ENCODE measurements at places on chromosomes 4 and X. TPM values are rescaled to one million over a fixed set of nuclear protein-coding genes. Genes with fewer than 3 reads are reported as not detected.

GRCh38 chr4:87057835-87058355, 123.1 kb downstream of the AFF1 start:
- peaks cover 32% of the 10 kb centered on the region for H3K4me1 ChIP-seq
- H3K27ac ChIP-seq: no peak overlapping the region
- peaks cover 34% of the 10 kb centered on the region for H3K36me3 ChIP-seq

- H3K36me3 ChIP-seq: no peaks in the 10 kb centered on the region
- H3K4me1 ChIP-seq: no peaks in the 10 kb centered on the region
- no peaks in the 10 kb centered on the region for H3K27me3 ChIP-seq
- no peak overlapping the region for H3K4me3 ChIP-seq
- DNase-seq: no peak
- H3K27ac ChIP-seq: no peak overlapping the region
These were observed 99.4 kb upstream of the PGRMC2 start for GRCh38 chr4:128386761-128387599.

DNA sequence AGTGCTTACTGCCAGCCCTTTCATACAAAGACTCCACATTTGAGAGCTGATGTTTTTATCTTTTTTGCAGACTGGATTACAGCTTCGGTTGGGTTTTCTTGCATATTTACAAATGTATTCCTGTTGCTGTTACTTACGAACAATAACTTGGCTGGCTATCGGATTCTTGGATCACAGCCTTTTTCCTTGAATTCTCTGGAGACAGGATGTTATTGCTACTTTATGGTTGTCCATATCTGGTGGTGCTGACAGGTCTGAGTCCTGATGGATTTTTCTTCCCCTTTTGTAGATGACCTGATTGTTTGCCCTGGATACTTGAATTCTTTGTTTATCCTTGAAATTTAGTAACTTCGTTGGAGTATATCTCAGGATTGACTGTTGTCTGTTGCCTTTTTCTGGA, 77.7 kb downstream of the PDK3 start:
- DNase-seq: no peak
- no peak overlapping the region for H3K27ac ChIP-seq
- no peak overlapping the region for H3K4me3 ChIP-seq
- H3K36me3 ChIP-seq: peaks cover 9% of the 10 kb centered on the region
- H3K27me3 ChIP-seq: no peaks in the 10 kb centered on the region

- no peak overlapping the region for H3K27ac ChIP-seq
- H3K4me3 ChIP-seq: no peak overlapping the region
- no peaks in the 10 kb centered on the region for H3K27me3 ChIP-seq
These were observed 16.2 kb upstream of the GNRHR start for GRCh38 chr4:67770422-67770821.

DNA sequence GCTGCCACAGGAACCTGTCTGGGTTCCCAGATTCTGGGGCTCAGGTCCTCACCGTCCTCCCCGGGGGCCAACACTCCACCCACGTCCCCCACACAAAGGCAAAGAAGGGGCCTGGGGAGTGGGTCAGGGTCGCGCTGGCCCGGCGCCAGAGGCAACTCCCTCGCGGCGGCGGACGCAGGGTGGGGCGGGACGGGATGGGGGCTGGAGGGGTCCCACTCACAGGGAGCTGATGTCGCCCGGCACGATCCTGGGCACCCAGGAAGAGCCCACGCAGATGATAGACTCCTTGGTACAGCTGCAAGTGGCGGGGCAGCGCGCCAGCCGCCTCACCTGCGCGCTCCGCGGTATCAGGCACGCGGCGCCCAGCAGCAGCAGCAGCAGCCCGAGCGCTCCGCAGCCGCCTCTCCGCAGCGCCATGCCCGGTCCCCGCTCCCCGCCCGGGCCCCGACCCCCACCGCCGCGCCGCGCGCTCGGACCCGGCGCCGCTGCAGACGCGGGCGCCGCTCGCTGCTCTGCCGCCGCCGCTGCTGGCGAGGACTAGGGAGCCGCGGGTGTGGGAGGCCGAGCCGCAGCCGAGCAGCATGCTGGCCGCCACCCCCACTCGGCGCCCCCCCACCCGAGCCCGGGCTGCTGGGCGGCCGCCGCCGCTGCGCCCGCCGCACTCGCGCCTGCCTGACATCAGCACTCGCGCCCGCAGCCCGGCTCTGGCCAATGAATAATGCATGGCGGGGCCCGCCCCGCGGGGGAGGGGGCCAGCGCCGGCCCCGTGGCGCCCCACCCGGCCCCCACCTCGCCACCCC, at the start of gene LGI2:
Gene LGI2 (minus strand): TSS at position 670 of the 800 bp plus-strand sequence. CDS start 253 bp downstream, at position 417.
- no peak within 1 kb of the TSS for H3K4me3 ChIP-seq
- H3K27me3 ChIP-seq: peaks cover 65% of the 10 kb centered on the region
- no peak within 1 kb of the TSS for H3K27ac ChIP-seq
- no peak for DNase-seq

DNA sequence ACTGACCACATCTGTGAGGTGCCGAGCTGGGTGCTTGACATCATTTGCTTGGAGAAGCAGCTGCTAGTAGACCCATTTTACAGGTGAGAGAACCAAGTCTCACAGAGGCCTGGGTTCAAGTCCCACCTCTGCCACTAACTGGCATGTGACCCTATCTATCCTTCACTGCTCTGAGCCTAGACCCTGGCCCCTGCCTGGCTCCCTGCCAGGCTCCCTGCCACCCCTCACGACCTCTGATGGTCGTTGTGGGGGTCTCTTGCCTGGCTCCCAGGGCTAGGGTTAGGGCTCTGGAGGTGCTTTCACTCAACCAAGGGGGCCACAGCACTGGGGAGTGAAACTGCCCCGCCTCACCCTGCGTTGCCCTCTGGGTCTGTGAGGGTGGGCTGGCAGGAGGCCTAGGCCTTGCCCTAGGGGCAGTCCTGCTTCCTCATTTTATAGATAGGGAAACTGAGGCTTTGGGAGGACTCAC, 7.2 kb upstream of the ADD1 start:
- H3K27ac ChIP-seq: peak overlapping the region; percentile 85
- no peak for DNase-seq
- no peaks in the 10 kb centered on the region for H3K27me3 ChIP-seq
- no peak overlapping the region for H3K4me3 ChIP-seq
- peaks cover 58% of the 10 kb centered on the region for H3K36me3 ChIP-seq

DNA sequence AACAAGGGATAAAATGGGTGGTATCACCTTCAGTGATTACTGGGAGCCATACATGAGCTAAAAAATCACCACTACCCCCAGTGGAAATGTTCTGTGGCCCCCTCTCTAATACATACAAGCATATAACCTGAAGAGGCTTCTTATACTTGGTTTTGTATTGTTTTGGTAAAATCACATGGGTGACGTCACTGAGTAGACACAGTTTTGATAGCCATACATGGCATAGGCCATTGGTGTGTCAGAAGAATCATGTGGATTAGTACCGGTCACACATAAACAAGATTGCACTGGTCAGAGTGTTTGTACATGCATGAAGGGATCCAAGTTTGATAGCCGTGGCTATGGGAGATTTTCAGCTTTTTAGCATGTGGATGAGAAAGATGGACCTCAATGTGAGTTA, 131.9 kb upstream of the RADX start:
- no peak for DNase-seq
- peaks cover 11% of the 10 kb centered on the region for H3K4me1 ChIP-seq
- no peak overlapping the region for H3K4me3 ChIP-seq
- H3K36me3 ChIP-seq: no peaks in the 10 kb centered on the region
- H3K27me3 ChIP-seq: no peaks in the 10 kb centered on the region

DNA sequence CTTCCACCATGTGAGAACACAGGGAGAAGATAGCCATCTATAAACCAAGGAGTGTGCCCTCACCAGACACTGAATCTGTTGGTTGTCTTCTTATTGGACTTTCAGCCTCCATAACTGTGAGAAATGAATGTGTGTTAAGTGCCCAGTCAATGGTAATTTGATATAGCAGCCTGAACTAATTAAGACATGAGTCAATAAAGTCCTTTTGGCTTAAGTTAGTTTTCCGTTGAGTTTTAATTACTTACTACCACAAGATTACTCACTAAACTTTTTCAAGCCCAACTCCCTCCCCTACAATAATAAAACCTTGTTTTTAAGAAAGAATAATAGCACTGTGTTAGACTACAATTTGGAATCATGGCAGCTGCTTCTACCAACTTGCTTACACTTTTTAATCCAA, 324.2 kb downstream of the PCDH19 start:
- H3K36me3 ChIP-seq: no peaks in the 10 kb centered on the region
- H3K4me1 ChIP-seq: no peaks in the 10 kb centered on the region
- no peak overlapping the region for H3K4me3 ChIP-seq
- no peaks in the 10 kb centered on the region for H3K27me3 ChIP-seq

DNA sequence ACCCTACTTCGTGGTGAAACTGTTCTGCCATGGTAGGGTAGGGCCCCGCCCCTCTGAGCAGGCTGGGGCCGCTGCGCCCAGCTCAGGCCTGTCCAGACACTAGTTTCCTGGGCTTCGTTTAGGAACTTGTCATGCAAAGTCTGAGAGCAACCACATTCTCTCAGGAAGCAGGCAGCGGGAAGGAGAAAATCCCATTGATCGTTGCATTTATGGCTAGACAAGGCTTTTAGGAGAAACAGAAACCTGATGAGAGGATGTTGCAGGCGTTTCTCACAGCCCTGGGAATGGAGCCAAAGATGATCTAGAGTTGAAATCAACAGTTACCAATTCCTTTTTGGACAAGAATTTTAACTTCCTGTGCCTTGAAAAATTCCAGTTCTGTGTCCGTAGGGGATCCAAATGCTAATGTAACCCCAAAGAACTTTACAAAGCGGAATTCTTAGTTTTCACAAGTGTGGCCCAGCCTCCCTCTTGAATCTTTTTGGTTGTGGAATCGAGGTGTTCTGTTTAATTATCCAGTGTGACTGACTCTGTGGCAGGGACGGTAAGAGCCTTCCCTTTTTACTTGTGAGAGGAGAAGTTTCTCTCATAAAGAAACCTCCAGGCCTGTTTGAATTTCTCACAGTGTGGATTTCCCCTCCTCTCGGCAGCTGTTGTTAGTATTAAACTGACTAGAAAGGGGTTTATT, 4.5 kb upstream of the CXCL9 start:
- no peaks in the 10 kb centered on the region for H3K36me3 ChIP-seq
- no peak overlapping the region for H3K4me3 ChIP-seq
- H3K4me1 ChIP-seq: peaks cover 9% of the 10 kb centered on the region

GRCh38 chr4:152327606-152328453, 208.1 kb downstream of the FBXW7 start:
- no peak overlapping the region for H3K27ac ChIP-seq
- H3K36me3 ChIP-seq: peaks cover 61% of the 10 kb centered on the region
- peaks cover 7% of the 10 kb centered on the region for H3K4me1 ChIP-seq
- no peak overlapping the region for H3K4me3 ChIP-seq

ABLIM2 gene
- 0.42 TPM for total RNA-seq

GPM6B gene
- total RNA-seq: not detected

All from activated CD8-positive, alpha-beta T cell treated with anti-CD3 and anti-CD28 coated beads, Interleukin-2, amount 10 ng/mL, durations not matched to agents 7 days and 5 days (primary cell).